Fibroblast of lung (primary cell): ENCODE measurements at places on chromosomes 4 and X. TPM values are rescaled to one million over a fixed set of nuclear protein-coding genes. Genes with fewer than 3 reads are reported as not detected.

The IL15 gene
- total RNA-seq, result 5.9 and 14.9 TPM in 2 replicates

The TNIP3 gene
- total RNA-seq, result 0.26 and 0.50 TPM in 2 replicates

The FRG2 gene
- total RNA-seq, result not detected in 2 replicates

The PDLIM3 gene
- total RNA-seq, result 20.8 and 50.3 TPM in 2 replicates

The TMSB15C gene
- 2.6 and 4.1 TPM in 2 replicates for total RNA-seq
